Activated T-cell treated with anti-CD3 and anti-CD28 coated beads, Interleukin-2, amount 50 U/mL, for 48 hours (primary cell): ENCODE measurements at places on chromosomes 11 and 22.

DNA sequence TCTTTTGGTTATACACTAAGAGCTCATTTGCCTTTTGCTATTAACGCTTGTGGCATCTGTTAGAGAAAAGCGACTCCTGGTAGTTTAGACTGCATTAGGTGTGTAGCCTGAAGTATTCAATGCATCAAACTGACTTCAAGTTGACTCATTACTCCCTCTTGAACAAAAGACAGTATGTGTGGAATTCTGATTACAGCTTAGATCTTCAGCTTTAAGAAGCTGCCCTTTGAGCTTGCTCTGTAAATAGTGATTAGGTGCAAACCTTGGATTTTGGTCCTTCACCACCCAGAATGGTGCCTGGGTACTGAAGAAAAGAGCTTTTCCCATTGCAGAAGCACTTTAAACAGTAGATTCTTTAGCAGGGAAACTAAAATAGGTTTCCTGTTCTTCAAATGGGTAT lies 62.1 kb downstream of the FAT3 start:
- no peak for DNase-seq

DNA sequence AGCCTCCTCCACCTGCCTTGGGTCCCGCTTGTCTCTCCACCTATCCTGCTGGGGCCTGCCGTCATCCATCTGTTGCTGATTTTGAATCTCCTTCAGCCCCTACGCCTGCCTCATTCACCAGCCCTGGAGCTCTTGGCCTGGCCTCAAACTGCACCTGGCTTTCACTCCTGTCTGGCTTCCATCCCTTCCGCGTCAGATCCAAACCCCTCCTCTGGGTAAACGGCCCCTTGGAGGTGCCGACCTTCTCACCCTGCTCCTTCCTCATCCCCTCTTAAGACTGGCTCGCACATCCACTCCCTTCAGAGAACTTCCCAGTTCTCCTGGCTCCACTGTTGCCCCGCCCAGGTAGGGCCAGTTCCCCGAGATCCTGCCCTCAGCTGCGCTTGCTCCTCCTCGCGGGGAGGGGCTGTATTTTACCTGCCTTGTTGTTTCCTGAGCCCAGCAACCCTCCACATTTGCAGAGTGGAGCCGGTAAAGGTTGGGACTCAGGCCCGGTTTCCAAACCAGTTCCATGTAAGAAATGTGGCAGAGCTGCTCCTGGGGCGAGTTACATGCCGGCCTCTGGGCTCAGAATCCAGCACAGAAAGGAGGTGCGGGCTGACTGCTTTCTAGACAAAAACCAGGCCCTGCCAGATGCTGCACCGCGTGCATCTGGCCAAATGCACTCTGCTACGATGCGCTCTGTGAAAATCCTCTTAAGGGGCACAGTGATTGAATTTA lies 13.9 kb upstream of the SHANK2 start:
- DNase-seq, result no peak

- no peak for DNase-seq
Observed at GRCh38 chr11:34644669-34645406, 23.9 kb downstream of the EHF start.

DNA sequence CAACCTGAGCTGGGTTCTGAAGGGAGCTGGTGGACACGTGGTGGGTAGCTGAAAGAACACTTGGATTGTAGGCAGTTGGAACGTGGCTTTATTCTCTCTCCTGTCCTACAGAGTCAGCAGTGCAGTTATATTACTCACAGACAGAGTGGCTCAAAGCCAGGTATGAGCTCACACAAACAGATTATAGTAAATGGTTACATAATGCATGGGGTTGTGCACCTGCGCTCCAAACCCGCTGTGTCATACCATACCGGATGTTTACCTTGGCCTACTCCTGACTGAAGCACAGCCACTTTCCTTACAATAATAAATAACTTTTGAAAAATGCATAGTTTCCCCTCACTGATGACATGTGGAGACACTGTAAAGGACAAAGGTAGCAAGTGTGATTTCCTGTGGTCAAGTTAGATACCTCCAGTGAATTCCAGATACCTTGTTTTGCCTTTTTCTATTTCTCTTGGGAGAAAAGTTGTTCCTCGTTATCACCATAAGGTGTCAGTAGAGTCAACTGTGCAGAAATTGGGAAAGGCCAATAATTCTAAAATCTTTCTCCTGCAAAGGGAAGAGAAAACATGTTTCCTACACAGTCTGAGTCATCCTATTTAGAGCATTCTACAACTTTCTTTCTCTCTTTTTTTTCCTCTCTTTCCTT lies 13.5 kb downstream of the MS4A6A start:
- DNase-seq, result no peak
